A172 (cell line): ENCODE measurements at places on chromosomes 3 and 15.
A peak's percentile ranks its signal among the peaks of the same experiment; 100 is the strongest.

- DNase-seq, result peak; percentile 12
These were observed 495.9 kb upstream of the NECTIN3 start for GRCh38 chr3:110575702-110576101.

DNA sequence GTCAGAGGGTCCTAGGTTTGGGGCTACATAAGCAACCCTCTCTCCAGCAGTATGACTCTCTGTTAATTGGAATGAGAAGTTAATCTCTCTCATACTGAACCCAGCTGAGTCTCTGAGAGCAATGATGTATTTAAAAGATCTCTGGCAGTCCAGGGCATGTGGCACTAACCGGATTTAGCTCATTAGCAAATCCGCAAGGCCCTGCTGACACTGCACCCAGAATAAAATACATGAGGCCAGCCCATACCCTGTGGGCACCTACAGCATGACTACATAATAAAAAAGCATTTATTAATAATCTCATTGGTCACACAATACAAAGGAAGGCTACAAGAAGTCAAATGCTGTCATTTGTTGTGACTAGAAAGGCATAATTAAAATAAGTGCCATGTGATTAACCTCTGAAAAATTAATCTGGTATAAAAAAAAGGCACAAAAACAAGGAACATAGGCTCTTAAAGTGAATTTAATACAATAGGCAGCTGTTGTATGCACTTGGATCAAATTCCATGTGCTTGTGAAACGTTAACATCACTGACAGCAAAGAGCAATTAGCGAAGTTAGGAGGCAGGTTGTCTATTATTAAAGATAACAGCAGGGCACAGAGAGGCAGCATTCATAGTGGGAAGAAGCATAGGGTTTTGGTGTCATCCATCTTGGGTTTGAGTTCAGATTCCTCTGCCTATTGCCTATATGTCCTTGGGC, 381.2 kb downstream of the WDR72 start:
- DNase-seq, result no peak

DNA sequence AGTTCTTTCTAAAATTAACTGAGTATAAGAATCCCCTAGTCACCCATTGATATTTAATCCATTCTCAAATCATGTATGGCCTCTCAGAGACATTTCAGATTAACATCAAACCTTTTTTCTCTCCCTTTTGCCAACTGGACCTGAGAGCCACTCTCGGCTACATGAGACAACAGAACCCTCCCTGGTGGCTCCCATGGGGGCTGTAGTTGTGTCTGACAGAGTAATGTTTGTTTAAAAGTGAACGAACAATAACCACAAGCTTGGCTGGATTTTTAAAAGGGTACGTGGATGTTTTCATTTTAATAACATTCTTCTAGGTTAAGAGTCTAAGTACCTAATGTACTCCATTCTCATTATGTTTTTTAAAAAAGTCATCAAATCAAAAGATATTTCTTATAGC, 37.1 kb downstream of the P3H2 start:
- DNase-seq, result no peak

- DNase-seq, result peak; percentile 4
These were observed 34.4 kb upstream of the TBC1D21 start for GRCh38 chr15:73838831-73839426.

DNA sequence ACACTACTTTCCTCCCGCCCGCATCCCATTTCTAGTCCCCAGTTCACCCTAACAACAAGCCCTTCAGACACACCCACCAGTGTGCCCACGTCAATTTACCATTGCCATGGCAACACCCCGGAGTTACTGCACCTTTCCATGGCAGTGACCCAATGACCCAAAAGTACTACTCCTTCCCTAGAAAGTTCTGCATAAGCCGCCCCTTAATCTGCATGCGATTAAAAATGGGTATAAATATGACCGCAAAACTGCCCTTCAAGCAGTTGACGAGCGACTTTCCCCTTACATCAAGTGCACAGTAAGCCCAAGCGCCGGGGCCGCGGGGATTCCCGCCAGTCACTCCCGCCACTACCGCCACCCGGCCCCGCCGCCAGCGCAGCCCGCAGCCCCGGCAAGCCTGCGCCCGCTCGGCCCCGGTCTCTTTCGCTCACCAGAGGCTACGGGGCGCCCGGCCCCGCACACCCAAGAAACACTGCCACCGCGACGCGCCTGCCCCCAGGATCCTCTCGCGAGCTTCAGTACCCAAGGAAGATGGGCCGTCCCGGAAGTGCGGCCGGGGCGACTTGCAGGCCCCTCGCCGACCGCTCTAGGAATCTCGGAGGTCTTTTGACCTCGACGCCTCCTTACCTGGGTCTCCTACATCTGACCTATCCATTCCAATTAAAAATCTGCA, 27.2 kb upstream of the ZNF502 start:
- DNase-seq, result no peak

GRCh38 chr3:24447836-24448235, 46.8 kb downstream of the THRB start:
- DNase-seq, result no peak

- DNase-seq, result no peak
These were observed 32.6 kb upstream of the ITGA11 start for GRCh38 chr15:68464448-68465090.

DNA sequence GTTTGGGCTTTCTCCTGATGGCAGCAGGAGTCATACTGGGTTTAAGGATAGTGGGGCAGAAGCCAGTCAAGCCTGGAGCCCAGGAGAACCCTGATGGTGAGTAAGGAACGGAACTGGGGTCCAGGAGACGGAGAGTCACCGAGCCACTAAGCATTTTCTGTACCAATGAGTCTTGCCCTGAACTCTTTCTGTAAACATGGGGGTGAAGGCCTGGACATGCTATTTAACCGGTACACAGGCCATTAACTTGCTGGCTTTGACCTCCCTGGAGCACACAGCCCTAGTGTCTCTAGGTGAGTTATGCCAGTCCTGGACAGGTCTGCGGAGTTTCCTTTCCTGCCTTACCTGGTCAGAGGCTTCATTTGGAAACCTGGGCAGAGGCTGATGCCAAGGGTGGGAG, 3.9 kb downstream of the SLC6A6 start:
- no peak for DNase-seq

DNA sequence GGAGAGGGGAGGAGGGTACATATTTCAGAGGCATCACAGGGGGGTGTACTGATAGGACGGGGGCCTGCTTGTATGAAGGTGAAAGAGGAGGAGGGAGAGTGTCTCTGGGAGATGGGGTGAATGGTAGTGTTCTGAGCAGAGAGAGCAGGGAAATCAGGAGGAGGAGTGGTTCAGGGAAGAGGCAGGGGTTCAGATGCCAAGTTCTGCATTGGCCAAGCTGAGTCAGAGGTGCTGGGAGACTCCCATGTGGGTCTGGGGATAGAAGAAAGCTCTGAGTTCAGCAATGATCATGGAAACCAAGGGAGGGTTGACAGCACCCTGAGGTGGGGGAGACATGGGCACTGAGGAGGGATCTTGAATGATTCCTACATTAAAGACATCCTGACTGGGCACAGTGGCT, 3.0 kb downstream of the CYP8B1 start:
- no peak for DNase-seq

GRCh38 chr3:107325446-107325845, 51.8 kb upstream of the CCDC54 start:
- no peak for DNase-seq

GRCh38 chr3:173699353-173699752, 301.8 kb downstream of the NLGN1 start:
- no peak for DNase-seq

- no peak for DNase-seq
These were observed 17.3 kb upstream of the GBE1 start for GRCh38 chr3:81778678-81779182.

GRCh38 chr3:71265365-71265915, 318.1 kb downstream of the FOXP1 start:
- no peak for DNase-seq

DNA sequence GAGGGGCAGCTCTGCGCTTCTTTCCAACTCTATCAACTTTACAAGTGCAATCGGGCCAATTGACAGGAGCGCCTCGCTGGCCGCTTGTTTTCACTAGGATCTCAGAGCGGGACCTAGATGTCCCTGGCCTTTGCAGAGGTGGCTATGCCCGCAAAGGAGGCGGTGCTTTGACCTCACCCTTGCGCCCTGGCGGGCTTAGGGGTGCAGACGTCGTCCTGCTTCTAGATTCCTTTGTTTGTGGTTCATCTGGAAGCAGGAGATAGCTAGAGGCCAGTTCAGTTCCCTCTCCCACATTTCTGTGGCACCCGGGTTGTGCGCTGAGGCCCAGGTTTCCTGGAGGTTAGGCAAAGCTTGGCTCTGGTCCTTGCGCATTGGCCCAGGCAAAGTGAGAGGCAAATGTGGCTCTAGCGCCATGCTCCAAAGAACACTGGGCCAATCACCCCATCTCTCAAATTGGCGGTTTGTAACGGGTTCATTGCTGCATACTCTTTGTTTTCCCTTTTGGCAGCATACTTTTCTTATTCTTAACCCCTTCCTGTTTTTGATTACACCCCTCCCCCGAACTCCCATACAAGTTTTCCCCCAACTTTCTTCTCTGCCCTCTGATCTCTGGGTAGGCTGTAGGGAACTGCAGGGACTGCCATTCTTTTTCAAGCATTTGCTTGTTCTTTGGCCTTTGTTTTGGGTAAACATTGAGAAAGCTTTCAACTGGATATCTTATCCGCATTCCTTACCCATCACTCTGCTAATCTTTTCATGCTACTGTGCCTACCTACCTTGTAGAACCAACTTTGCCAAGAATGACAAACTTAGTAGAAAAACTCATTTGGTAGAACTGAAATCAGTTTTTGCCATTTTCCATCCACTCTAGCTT, 1.4 kb downstream of the PPM1L start:
- no peak for DNase-seq

GRCh38 chr3:143445118-143445517, 325.5 kb downstream of the CHST2 start:
- DNase-seq, result peak; percentile 35
